ENCODE measurements at places on chromosomes 7 and 10. TPM values are rescaled to one million over a fixed set of nuclear protein-coding genes. Genes with fewer than 3 reads are reported as not detected.

PRLHR gene
- polyA plus RNA-seq: not detected

GRCh38 chr10:18681971-18682411 is 22.8 kb downstream of the ARL5B start:
- no peak for DNase-seq

GRCh38 chr7:128869138-128869943 is 6.7 kb downstream of the ATP6V1F start:
- no peak for DNase-seq

DNA sequence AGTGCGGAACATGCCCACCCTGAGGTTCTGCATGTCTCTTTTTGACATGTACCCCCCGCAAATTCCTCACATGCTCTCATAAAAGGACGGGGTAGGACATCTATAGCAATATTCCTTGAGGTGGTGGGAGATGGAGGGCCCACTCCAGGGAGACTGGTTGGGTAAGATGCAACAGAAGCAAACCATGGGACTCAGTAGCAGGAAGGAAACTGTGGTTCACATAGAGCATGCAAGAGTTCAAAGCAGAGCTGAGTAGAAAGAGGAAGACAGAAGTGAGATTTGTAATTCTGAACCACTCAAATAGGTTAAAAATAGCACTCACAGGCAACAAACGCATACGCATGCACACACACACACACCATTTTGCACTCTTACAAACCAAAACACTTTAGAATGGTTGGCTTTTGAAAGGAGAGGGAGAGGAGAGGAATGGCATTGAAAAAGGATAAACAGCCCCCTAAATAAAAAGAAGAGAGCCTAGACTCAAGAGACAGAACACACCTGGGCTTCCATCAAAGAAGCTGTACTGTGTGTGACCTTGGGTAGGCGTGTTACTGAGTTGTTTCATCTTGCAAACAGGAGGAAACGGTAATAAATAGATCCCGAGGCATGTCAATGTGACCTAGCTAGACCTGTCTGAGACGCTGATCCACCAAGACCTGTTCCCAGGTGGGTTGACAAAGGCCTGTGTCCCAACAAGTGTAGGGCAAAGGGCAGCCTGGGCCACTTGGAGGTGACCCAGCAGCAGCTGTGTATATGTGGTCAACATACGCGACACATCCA is 77.6 kb upstream of the LRRC4 start:
- DNase-seq: no peak

- no peak for DNase-seq
These were observed 108.8 kb upstream of the MPP7 start for GRCh38 chr10:28411648-28412047.

DNA sequence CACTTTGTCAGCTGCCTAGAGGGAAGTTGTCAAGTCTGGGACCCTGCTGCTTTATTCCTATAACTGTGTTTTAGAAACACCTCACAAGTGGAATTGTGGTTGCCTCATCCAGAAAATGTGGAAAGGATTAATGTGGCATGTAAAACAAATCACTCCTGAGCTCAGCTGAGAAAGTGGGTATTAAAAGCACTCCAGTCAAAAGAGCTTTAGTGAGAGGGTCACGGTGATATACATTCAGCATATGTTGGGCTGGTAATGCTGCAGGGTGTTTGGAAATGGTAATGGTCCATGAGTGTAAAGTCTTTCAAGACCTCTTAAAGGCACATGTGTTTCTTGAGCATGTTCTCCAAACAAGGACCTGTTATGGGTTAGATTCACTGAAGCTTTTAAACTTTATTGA is 318.2 kb upstream of the MEOX2 start:
- DNase-seq: no peak
